Activated CD8-positive, alpha-beta T cell treated with anti-CD3 and anti-CD28 coated beads for 36 hours (primary cell): ENCODE measurements at places on chromosomes 1 and 21.
A peak's percentile ranks its signal among the peaks of the same experiment; 100 is the strongest.

- no peak overlapping the region for H3K4me3 ChIP-seq
- no peak for DNase-seq
- H3K4me1 ChIP-seq = no peaks in the 10 kb centered on the region
- H3K27ac ChIP-seq = no peak overlapping the region
- no peaks in the 10 kb centered on the region for H3K36me3 ChIP-seq
Measured at GRCh38 chr21:36626791-36627190, 72.1 kb upstream of the SIM2 start.

DNA sequence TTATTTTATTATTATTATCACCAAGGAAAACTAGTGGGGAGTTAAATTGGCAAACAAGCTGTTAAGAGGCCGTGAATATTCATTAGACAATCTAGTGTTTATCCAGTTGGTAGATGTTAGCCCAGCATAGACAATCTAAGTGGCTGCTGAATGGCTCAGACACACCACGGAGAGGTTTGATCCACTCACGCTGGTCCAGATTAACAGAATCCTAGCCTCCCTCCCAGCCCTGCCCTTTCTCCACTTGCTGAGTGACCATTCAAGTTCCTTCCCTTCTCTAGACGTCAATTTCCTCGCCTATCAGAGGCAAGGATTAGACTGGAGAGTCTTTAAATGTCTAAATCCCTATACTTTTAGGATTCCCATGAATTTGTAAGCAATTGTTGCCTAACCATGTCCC, 80.1 kb downstream of the RRAGC start:
- H3K27ac ChIP-seq = no peak overlapping the region
- no peak for DNase-seq

- H3K27me3 ChIP-seq = no peaks in the 10 kb centered on the region
- H3K4me1 ChIP-seq = no peaks in the 10 kb centered on the region
- H3K4me3 ChIP-seq = no peak overlapping the region
Measured at GRCh38 chr1:86345042-86345441, 51.1 kb downstream of the ODF2L start.

GRCh38 chr1:151949371-151950193, 40.3 kb upstream of the THEM4 start:
- H3K4me3 ChIP-seq = no peak overlapping the region
- H3K36me3 ChIP-seq = no peaks in the 10 kb centered on the region
- H3K4me1 ChIP-seq = peaks cover 24% of the 10 kb centered on the region
- no peak overlapping the region for H3K27ac ChIP-seq
- DNase-seq = no peak

DNA sequence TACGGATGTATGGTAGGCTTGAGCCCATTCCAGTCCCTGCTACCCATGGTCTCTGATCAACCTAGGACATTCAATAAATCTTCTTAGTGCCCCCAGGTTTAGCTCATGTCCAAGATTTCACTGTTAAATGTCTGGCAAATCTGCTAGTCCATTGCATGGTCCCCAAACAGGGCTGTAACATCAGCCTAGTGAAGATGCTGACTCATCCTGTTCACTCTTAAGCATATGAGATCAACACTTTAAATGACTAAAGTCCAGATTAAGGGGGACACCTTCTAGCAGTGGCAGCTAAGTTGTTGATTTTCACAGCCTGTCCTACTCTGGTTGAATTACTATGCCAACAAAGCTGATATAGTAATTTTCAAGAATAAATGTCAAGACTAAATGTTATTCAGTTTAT, 46.5 kb upstream of the NUF2 start:
- H3K36me3 ChIP-seq = peaks cover 45% of the 10 kb centered on the region
- no peak overlapping the region for H3K27ac ChIP-seq
- no peaks in the 10 kb centered on the region for H3K27me3 ChIP-seq

DNA sequence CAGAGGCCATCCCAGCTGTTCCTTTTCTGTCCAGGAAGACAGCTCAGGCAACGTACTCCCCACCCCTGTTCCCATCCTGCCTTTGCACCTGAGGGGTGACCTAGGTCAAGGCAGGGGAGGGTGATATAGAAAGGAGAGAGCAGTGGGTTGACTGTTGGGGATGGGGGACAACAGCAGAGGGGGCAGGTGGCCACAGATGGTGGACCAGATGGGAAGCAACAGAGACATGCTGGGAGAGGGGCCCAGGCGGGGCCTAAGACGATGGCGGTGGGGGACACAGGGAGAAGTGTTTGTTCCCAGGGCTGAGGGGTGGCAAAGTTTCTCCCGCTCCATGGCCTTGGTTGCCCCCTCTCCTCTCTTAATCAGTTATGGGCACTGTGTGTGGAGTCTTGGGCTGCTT, 6.3 kb downstream of the CELSR2 start:
- DNase-seq = no peak
- peaks cover 5% of the 10 kb centered on the region for H3K4me1 ChIP-seq
- H3K27me3 ChIP-seq = no peaks in the 10 kb centered on the region
- H3K4me3 ChIP-seq = no peak overlapping the region

- no peaks in the 10 kb centered on the region for H3K36me3 ChIP-seq
Measured at GRCh38 chr1:56533197-56533596, 46.2 kb downstream of the PLPP3 start.

GRCh38 chr1:42179900-42180329, 15.4 kb upstream of the GUCA2A start:
- no peak overlapping the region for H3K4me3 ChIP-seq
- H3K27me3 ChIP-seq = no peaks in the 10 kb centered on the region
- peaks cover 12% of the 10 kb centered on the region for H3K36me3 ChIP-seq
- H3K4me1 ChIP-seq = peaks cover 2% of the 10 kb centered on the region

- H3K36me3 ChIP-seq = no peaks in the 10 kb centered on the region
- no peak for DNase-seq
- no peak overlapping the region for H3K27ac ChIP-seq
- H3K4me3 ChIP-seq = no peak overlapping the region
- no peaks in the 10 kb centered on the region for H3K27me3 ChIP-seq
- H3K4me1 ChIP-seq = no peaks in the 10 kb centered on the region
Measured at GRCh38 chr21:25691976-25692375, 42.7 kb downstream of the ATP5PF start.

GRCh38 chr1:37234941-37235418, 200.7 kb upstream of the GRIK3 start:
- H3K27ac ChIP-seq = no peak overlapping the region
- H3K27me3 ChIP-seq = peaks cover 9% of the 10 kb centered on the region
- H3K4me3 ChIP-seq = no peak overlapping the region
- H3K36me3 ChIP-seq = no peaks in the 10 kb centered on the region
- no peaks in the 10 kb centered on the region for H3K4me1 ChIP-seq

GRCh38 chr1:50661626-50662025, 238.4 kb upstream of the DMRTA2 start:
- H3K27ac ChIP-seq = no peak overlapping the region
- peaks cover 2% of the 10 kb centered on the region for H3K36me3 ChIP-seq
- H3K27me3 ChIP-seq = no peaks in the 10 kb centered on the region
- no peak for DNase-seq
- peaks cover 4% of the 10 kb centered on the region for H3K4me1 ChIP-seq
- no peak overlapping the region for H3K4me3 ChIP-seq

DNA sequence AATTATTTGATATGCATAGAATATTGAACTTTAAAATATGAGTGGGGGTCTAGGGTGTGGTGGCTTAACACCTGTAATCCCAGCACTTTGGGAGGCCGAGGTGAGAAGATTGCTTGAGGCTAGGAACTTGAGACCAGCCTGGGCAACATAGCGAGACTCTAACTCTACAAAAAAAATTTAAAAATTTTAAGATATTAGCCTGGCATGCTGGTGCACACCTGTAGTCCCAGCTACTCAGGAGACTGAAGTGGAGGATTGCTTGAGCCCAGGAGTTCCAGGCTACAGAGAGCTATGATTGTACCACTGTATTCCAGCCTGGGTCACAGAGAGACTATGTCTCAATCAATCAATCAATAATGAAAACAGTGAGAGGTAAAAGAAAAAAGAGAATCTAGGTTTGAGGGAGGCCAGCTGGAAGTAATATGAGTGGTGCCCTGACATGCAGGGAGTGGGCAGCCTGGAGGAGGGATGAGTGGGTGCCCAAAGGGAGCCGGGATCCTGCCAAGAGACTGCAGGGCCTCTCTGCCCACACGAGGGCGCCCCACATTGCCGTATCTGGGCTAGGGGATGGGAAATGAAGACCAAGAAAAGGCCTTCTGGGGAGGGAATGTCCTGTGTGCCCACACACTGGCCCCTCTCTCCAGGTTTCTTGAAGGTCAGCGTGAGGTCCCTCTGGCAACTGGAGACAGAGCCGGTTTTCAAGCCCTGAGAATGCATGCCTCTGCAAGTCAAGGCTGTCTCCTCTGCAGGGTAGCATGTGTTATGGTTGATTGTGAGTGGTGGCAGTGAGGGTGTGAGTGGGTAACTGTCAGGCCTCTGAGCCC, 93.9 kb upstream of the PPM1J start:
- H3K27me3 ChIP-seq = peaks cover 5% of the 10 kb centered on the region
- H3K4me1 ChIP-seq = no peaks in the 10 kb centered on the region
- H3K4me3 ChIP-seq = no peak overlapping the region
- DNase-seq = peak; percentile 81
- no peak overlapping the region for H3K27ac ChIP-seq

DNA sequence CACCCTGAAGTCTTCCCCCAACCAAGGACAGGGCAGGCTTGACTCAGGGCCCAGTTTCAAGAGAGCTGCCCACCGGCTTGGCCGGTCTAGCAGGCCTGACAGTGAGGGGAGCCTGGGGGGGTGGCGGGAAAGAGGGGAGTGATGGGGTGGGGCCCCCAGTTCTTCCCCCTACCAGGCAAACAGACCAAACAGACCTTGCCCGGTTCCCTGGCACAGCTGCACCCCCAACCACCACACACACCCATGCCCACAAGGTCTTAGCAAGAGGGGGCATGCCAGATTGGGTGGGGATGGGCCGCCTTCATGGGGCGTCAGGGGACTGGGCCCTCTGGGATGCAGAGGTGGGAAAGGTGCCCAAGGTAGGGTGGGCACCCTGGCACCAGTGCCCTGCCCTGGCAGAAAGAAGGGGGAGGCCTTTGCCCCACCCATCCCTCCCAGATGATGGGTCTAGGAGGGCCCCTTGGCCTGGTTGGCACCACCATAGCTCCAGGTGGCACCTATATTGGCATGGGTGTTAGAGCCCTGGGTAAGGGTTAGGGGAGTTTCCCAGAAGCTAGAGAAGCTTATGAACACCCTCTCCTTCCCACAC, 8.9 kb downstream of the ZBTB7B start:
- no peaks in the 10 kb centered on the region for H3K27me3 ChIP-seq
- H3K4me3 ChIP-seq = no peak overlapping the region
- DNase-seq = no peak
- no peak overlapping the region for H3K27ac ChIP-seq

- no peak overlapping the region for H3K27ac ChIP-seq
- H3K36me3 ChIP-seq = peaks cover 12% of the 10 kb centered on the region
- no peaks in the 10 kb centered on the region for H3K27me3 ChIP-seq
- H3K4me1 ChIP-seq = no peaks in the 10 kb centered on the region
- no peak overlapping the region for H3K4me3 ChIP-seq
Measured at GRCh38 chr1:95023399-95024043, 49.2 kb downstream of the ALG14 start.
